ENCODE measurements at places on chromosomes 7 and 10.

- no peak for DNase-seq
Observed at GRCh38 chr7:71518880-71519279, 386.9 kb downstream of the GALNT17 start.

DNA sequence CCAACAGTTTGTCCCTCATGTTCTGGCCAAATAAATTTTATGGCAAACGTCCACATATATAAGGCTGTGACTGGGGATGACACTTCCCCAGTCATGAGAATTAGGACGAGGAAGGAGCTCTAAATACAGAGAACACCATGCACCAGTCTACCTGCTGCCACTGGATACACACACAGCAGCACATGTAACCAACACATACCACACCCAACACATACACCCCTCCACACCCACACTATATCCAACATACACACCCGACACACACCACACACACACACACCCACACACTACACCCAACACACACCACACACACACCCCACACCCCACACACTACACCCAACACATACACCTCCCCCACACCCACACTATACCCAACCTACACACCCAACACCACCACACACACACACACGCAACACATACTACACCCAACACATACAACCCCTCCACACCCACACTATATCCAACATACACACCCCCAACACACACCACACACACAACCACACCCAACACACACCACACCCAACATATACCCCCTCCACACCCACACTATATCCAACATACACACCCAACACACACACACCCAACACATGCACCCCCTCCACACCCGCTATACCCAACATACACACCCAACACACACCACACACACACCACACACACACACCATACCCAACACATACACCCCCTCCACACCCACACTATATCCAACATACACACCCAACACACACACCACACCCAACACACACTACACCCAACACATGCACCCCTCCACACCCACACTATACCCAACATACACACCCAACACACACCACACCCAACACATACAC is 74.1 kb downstream of the HIPK2 start:
- DNase-seq = no peak

DNA sequence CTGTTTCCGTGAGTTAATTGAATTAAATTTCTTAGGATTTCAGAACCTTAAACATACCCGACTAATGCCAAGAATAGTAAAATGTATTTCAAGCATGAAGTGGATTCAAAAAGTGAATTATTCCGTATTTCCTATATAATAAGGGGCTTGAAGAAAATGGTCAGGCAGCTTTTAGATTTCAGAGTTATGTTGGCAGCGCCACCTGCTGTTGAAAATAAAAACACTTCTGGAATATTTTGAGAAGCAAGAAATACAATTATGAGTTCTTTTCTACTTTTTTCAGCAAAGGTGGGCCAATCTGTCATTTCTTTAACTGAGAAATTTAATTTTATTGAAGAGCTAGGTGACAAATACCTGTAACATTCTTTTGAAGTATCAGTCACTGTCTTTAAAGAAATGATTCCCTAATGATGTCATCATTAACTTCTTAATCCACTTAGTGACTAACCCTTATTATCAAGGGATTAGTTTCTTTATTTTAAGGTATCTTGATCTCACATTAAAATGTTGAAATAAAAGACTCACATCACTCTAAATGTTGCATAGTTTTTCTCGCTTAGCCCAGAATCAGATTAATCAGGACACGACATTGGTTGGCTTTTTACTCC is 36.6 kb upstream of the AGR3 start:
- no peak for DNase-seq

DNA sequence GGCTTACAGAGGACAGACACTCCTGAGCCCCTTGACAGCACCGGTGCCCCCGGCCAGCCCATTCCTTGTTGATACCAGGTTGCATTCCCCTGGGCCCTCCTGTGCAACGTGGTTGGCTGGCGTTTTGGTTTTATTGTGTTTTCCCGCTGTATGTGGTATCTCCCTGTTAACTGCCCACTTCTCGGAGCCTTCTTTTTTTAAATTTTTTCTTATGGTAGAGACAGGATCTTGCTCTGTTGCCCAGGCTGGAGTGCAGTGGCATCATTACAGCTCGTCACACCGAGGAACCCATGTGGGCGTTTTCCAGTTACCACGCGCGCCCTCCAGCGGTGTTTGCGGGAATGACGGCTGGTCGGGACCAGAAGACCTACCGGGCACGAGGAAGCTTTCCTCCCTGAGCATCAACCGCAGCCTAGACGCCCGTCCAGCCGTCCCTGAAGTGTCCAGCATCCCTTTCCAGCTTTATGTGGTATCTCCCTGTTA is 16.9 kb upstream of the ZFAND2A start:
- DNase-seq = peak; percentile 63

- DNase-seq = no peak
Observed at GRCh38 chr7:36400036-36400435, 10.4 kb downstream of the ANLN start.

GRCh38 chr7:129671266-129671665 is 59.7 kb downstream of the NRF1 start:
- DNase-seq = no peak

DNA sequence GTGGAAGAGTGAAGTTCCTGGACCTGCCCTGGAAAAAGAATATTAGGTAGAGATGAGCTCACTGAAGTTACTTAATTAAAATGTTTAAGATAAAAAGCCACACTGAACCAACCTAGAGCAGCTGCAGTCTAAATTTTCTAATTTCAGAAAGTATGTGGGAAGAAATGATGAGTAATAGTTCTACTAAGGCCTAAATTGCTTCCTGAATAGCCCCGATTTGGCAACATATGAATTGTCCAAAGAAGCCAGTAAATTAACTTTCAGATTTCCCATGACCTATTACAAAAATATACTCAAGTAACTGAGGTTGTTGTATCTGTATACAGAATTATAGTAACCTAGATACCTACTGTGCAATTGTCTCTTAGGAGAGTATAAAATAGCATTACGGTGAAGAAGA is 312.6 kb downstream of the IPMK start:
- no peak for DNase-seq

GRCh38 chr7:131513245-131514061 is 43.0 kb downstream of the PODXL start:
- DNase-seq = peak; percentile 78

- no peak for DNase-seq
Observed at GRCh38 chr10:6802759-6803426, 222.8 kb upstream of the PRKCQ start.

GRCh38 chr10:33134011-33134751 is 176.2 kb upstream of the ITGB1 start:
- peak; percentile 82 for DNase-seq

DNA sequence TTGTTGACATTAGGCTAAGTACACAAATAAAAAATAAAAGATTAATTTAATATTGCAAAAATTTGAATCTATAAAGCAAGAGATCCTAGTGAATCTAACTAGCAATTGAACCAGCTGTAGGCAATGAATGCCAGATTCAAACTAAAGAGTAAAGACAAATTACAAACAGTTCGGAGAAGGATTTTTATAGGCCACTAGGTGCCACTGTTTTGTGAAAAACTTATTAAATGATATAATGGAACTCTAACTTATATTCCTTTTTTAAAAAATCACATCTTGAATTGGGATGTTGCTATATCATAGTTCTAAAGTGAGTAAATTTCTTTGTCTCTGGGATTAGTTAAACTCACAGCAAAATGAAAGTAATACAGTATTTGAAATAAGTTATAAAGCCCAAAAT is 39.1 kb upstream of the GNAI1 start:
- no peak for DNase-seq

DNA sequence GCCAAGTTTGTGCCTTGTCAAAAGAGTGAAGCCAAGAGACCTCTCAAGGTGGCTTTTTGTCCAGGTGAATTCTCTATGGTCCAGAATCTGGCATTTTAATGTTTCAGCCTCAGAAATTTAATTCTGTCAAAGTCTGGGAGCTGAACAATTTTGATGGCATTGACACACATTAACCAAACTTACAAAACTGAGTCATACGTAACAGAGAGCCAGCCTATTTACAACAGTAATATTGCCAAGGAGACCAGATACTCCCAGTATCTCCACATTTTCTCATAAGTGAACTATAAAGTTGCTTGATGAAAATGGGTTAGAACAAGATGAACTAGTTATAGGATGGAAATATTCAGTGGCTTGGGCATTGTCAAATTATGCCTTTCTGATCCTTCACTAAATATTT is 43.8 kb downstream of the PDE6C start:
- no peak for DNase-seq

DNA sequence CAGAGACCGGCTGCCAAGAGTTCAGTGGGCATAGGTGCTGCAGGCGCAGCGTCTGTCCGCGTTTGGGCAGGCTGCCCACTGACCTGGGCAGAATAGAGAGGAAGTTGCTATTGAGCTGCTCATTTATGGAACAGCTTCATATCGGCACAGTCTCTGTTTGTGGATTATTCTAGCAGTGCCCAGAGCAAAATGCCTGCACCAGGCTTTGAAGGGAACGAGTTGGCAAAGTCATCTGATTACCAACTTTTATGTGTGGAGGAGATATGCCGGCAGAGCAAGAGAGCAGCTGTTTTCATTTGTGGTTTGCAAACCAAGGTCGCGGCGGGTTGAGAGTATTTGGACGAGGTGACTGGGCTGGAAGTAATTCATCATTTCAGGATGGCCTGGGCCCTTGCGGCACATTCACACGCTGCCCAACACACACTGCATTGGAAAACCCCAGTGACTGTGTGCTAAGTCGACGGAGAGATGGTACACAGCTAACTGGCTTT is 228.5 kb downstream of the TCERG1L start:
- no peak for DNase-seq

DNA sequence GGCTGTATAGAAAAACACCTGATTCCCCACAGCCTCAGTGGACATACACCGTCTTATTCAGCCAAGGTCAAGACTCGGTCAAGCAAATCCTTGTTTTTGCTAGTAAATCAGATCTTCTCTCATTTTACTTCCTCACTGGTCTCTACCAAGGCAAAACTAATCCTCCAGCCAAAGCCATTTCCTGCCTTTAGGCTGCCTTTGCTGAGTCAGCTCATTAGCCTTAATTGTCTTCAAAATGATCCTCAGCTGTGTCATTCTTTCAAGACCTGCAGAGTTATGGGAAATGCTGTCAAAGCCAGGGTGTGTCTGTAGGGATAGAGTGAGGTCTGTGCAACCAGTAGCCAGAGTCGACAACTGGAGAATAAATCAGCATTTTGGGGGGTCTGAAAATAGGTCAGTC is 107.2 kb upstream of the FAM180A start:
- DNase-seq = no peak

DNA sequence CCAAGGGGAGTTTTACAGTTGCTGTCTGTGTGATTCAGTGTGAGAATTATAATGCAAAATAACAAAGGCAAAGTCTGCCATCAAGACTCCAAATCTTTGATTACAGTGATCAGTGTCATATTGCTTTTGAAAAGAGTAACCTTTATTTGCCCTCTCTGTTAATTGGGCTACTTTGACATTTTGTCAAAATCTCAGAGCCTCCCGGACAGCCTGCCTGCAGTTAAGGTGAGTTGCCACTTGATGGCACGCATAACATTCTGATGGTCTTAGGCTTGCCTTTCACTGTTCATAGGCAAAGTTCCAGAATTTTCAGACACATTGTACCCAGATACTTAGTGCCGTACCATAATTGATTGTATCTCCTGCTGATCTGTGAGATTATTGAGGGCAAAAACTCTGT is 253.5 kb downstream of the ABCA13 start:
- DNase-seq = no peak

GRCh38 chr10:6128591-6129251 is 39.9 kb downstream of the RBM17 start:
- no peak for DNase-seq

- no peak for DNase-seq
Observed at GRCh38 chr7:97118306-97118917, 914 bp downstream of the SDHAF3 start.

- no peak for DNase-seq
Observed at GRCh38 chr10:36736311-36736710, 389.1 kb upstream of the ANKRD30A start.

DNA sequence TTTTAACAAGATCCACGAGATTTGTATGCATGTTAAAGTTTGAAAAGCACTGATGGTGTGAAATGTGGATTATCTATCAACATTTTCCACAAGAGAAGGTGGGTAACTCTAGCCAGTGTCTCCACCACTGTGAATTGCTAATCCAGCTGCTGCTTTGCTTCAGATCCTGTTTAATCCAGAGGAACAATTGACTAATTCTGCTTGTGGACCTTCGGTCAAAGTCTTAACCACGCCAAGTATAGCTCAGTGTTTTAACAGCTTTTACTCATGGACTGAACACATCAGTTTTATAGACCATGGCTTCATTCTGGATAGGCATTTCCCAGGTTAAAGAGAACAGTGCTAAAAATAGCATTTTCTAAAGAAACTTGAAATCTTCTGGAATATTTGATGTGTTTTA is 23.5 kb downstream of the ADK start:
- DNase-seq = no peak

DNA sequence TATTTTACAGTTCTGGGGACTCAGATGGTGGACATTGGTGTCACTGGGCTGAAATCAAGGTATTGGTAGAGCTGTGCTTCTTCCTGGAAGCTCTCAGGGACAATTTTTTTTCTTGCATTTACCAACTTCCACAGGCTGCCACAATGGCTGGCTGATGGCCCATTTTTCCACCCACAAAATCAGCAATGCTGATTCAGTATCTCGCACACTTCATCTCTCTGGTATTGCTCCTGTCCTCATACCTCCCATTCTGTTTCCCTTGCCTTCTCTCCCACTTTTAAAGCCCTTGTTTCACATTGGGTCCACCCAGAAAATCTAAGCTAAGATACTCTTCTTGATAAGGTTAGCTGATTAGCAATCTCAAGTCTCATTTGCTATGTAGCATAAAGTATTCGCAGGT is 530.9 kb upstream of the POM121L12 start:
- DNase-seq = no peak

GRCh38 chr10:70381471-70382421 is 679 bp downstream of the LRRC20 start:
- peak; percentile 25 for DNase-seq

GRCh38 chr7:46930366-46930765 is 651.5 kb downstream of the TNS3 start:
- no peak for DNase-seq

- DNase-seq = no peak
Observed at GRCh38 chr10:119657725-119658124, 6.5 kb downstream of the BAG3 start.

DNA sequence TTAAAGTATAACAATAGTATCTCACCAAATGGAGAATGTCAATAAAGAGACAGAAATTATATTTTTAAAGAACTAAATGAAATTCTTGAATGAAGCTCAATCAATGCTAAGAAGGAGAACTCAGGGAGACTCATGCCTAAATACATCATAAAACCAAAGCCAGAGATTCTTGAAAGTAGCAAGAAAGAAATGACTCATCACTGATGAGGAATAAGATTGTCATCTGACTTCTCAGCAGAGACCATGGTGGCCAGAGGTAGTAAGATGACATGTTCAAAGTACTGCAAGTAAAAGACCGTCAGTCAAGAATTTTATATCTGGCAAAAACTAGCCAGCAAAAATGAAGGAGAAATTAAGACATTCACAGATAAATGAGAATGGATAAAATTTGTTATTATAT is 399.0 kb downstream of the GRID1 start:
- no peak for DNase-seq

All from SW 1271 (cell line).